Stimulated activated CD4-positive, alpha-beta T cell treated with anti-CD3 and anti-CD28 coated beads, Interleukin-15, amount 100 ng/mL, for 48 hours (primary cell): ENCODE measurements at places on chromosomes 1 and 21.

DNA sequence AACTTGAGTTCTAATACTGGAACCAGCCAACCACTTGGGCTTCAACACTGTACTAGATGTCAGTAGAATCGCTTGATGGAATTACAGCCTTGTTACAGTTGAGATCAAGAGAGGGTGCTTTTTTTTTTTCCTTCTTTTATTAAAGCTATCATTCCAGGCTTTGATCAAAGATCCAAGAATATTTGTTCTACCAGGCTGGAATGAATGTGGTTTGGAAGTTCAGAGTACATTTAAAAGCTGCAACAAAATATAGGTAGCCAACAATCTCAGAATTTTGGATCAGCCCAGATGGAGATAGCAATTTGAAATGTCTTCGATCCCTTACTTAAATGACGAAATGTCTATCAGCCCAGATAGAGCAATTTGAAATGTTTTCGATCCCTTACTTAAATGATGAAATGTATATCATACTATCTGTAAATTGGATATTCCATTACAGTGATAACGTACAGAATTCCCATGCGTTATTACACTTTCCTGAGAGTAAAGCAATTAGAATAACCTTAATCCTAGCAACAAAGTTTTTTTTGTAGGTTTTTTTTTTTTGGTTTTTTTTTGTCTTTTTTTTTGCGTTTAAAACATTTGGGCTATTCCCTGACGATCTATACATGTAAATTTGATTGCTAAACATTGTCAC, 3.6 kb downstream of the ZNF281 start:
- no peak for DNase-seq

- DNase-seq = no peak
These were observed 5.2 kb upstream of the BACH1 start for GRCh38 chr21:29293495-29293894.

GRCh38 chr1:231134624-231135023, 27.2 kb upstream of the TRIM67 start:
- no peak for DNase-seq

DNA sequence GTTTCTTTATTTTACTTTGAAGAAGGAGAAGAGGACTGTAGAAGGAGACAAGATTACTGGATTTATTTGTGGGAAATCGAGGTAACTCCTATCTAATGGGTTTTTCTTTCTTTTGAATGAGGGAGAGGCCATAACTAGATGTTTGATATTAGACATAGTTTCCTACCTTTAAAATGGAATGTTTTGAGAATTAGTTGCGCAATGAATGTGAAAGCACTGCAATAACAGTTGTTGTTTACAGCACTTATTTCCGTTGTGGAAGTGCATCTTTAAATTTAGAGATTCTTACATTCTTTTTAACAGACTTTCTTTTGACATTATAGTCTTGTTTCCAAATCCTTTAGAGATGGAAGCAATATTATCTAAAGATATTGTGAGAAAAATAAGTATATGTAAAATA, 229.0 kb downstream of the SRGAP2C start:
- DNase-seq = no peak

- no peak for DNase-seq
These were observed 89.9 kb upstream of the CXADR start for GRCh38 chr21:17422931-17423330.

DNA sequence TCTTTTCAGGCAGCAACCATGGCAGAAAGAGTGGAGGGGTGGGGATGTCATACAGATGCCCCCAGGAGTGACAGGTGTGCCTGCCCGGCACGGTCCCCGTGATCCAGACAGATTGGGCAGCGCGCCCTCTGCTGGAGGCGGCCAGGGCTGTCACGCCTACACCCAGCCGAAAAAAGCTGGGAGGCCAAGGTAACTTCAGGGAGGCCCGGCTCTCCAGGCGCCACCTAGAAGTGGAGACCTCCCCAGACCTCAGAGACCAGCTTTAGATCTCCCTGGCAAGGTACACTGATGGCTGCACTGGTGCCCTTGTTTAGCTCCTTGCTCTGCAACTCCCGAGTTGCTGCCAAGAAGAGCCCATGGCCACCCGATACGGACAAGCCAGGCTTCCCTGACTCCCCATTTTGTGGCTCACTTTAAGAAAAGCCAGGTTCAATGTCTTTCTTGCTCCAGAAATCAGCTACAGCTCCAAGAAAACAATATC, 6.6 kb downstream of the GOLT1A start:
- peak; percentile 50 for DNase-seq

DNA sequence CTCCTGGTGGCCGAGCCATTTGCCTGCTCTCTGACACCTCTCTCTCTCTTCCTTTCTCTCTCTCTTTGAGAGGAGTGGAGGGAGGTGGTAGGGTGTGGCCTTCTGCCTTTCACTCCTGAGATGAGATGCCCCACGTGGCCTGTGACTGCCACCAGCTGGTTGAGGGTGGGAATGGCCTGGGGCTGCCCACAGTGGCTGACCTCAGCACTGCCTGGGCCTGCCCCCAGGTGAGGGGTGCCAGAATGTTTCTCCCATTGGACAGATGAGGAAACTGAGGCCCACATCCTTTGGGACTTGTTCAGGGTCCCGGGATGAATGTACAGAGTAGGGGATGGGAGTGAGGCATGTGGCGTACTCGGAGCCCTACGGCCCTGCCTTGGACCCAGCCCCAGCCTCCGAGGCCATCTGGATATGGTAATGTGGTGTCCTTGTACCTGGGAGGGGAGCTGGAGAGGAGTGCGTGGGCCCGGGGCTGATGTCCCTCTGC, 12.7 kb upstream of the C1orf167 start:
- DNase-seq = peak; percentile 40
